ENCODE measurements at places on chromosomes 7 and 10.

DNA sequence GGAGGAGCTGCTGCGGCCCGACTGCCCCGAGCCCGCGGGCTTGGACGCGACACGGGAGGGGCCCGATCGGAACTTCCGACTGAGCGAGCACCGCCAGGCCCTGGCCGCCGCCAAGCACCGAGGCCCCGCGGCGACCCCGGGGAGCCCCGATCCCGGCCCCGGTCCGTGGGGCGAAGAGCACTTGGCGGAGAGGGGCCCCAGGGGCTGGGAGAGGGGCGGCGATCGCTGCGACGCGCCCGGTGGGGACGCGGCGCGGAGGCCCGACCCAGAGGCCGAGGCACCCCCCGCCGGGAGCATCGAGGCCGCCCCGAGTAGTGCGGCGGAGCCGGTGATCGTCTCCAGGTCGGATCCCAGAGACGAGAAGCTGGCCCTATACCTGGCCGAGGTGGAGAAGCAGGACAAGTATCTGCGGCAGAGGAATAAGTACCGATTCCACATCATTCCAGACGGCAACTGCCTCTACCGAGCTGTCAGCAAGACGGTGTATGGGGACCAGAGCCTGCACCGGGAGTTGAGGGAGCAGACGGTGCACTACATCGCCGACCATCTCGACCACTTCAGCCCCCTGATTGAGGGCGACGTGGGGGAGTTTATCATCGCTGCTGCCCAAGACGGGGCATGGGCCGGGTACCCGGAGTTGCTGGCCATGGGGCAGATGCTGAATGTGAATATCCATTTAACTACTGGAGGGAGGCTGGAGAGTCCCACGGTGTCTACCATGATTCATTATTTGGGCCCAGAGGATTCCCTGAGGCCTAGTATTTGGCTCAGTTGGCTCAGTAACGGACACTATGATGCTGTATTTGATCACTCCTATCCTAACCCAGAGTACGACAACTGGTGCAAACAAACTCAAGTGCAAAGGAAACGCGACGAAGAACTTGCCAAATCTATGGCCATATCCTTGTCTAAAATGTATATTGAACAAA, 1.4 kb downstream of the OTUD1 start:
- DNase-seq: no peak

DNA sequence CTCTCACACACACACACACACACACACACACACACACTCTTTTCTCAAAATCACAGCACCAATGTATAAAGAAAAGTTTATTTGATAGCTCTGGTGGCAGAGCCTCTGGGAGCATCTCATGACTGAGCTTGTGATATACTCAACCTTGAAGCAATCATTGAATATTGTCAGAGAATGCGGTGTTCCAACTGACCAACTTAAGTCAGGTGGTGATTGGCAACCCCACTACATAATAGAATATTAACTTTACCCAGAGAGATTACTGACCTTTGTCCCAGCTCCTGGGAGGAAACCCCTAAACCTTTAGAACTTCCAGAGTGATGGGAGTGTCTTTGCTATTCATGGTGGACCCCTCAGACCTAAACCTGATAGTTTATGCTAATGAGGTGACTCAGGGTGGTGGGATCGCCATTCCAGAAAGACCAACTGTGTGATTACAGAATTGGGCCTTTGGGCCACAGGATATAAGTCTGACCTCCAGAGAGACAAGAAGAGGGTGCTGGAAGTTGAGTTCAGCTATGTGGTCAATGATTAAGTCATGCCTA, 143.1 kb downstream of the OTUD1 start:
- no peak for DNase-seq

DNA sequence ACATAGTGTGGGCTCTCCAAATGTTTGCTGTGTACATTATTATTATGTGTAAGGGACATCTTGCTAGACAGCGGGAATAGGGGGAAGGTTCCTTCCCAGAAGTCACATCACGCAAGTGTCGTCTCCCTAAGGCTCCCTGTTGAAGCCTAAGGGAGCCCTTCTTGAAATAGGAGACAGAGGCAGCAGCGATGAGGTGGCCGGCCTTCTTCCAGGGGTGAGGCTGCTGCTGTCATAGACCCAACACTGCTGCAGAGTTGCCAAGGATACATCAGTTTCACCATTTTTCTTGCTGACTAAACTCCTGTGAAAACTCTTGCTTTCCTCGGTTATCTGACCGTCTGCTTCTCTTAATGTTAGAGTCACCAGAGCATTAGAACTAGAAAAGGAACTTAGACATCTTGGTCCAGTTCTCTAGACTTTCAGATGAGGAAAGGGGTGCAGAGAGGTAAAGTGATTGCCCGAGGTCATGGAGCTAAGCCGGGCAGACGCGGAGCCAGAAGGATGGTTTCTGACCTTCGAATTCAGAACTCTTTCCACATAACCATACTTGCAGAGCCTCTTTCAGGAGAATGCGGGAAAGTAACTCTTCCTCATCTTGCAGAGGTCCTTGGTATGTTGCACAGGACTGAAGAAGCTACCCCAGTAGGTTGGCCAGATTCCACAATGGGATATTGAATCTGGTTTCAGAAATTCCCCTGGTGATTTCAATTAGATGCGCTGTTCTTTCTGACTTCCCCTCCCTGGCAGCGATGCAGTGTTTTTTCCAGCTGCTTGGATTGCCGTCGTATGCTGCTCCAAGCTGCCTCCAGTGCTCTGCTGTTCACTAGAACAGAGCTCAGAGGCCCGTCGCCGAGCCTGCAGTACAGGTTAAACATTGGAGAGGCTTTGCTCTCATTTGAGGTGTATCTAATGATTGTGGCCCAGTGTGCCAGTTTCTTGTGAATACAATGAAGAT, 217.1 kb downstream of the CAMK1D start:
- DNase-seq: no peak

DNA sequence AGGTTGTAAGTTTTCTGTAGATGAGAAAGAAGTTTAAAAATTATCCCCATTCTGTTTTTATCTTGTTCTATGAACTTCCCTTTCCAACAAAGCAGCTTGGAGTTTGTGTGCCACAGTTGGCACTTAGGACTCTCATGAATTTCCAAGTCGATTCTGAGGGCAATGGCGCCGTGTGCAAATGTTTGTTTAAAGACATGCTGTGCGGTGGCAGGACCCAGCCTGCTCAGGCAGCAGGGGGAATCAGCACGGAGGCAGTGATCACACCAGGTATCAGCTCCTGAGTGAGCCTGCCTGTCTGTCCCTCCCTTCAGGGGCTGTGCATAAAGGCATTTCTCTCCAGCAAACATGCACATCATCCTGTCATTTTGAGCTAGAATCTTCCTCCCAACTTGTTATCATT, 109.8 kb upstream of the WDR11 start:
- DNase-seq: no peak

- DNase-seq: no peak
Observed at GRCh38 chr7:8387551-8388256, 45.7 kb upstream of the NXPH1 start.

DNA sequence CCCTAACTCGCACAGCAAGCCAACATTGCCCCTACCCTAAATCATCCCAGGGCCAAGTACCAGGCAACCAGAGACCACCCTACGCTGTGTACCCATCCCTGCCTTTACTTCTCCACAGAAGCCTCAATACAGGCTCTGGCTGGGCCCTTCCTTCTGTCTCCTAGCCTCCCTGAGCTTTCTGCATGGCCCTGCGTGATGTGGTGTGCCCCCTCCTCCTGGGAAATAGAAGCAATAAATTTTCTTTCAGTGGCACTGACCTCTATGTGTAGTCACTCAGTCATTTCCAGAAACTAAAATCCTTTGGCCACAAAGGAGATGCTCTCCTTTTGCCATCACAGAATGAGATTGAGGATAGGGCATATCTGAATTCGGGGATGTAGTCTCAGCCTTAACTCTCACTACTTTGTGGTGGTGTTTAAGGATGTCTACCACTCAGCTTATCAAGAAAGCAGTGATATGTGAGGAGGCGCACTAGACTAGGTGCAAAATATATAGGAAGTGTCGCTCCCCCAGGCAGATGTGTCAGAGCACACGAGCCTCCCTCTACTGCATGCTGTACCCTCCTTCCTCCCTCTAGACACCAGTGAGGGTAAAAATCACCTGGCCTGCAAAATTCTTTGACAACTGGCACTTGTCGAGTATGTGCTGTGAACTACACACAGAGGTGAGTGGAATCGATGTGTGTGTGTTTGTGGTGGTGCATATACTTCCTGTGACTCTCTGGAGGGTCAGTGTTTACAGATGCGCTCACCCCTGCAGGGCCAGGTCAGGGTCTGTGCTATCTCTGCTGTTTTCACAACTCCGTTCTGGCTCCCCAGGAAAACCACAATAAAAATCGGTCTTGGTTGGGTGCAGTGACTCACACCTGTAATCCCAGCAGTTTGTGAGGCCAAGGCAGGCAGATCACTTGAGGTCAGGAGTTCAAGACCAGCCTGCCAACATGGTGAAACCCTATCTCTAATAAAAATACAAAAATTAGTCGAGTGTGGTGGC, 825.9 kb upstream of the IGFBP3 start:
- DNase-seq: no peak

- no peak for DNase-seq
Observed at GRCh38 chr10:90920986-90921666, at the start of gene ANKRD1. Gene ANKRD1, minus strand, starts transcription at chr10:90921087. Its CDS starts 60 bp downstream, at chr10:90921027.

GRCh38 chr10:124482236-124482800, 20.7 kb downstream of the LHPP start:
- DNase-seq: no peak

DNA sequence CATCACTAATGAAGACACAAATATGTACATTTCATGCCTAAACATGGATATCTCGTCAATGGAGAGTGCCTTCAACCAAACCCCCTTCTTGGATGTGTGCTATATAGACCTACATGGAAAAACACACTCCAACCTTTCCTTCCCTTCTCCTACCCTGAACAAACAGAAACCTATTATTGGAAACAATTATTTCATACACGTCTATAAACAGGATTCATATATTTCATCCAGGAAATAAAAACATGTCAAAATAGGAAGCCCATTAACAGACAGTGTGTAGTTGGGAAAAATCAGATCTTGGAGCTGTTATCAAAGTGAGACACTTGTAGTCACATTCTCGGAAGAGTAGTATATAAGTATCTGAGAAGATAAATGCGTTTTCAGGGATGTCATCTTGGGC, 81.1 kb downstream of the NRP1 start:
- no peak for DNase-seq

- no peak for DNase-seq
Observed at GRCh38 chr10:10915215-10915614, 102.5 kb upstream of the CELF2 start.

DNA sequence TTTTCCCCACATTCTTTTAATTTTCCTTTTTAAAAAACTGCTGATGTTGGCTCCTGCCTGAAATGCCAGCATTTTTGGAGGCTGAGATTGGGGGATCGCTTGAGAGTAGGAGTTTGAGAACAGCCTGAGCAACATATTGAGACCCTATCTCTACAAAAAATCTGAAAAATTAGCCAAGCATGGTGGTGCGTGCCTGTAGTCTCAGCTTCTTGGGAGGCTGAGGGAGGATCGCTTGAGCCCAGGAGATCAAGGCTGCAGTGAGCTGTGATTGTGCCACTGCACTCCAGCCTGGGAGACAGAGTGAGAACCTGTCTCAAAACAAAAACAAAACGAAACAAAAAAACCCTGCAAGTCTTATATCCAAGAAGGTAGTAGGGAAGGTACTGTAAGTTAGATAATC, 51.7 kb downstream of the ZMYND11 start:
- DNase-seq: no peak

DNA sequence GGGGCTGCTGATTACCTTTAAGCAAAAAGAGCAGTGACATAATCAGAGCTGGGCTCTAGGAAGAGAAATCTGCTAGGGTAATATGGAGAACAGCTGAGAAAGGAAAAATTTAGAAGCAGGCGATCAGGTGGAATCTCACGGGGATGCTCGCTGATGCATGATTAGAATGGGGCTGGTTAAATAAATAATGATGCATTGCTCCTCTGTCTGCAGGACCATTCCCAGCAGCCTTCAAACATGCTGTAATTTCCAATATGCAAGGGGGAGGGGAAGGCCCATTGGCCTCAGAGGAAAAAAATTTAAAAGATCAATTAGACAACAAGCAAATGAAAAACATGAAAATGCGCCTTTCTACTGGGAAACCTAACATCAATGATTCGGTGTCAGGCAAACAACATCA, 65.6 kb upstream of the C10orf90 start:
- DNase-seq: no peak

GRCh38 chr7:26900251-26900650, 35.9 kb upstream of the SKAP2 start:
- DNase-seq: no peak

- DNase-seq: no peak
Observed at GRCh38 chr10:110103921-110104461, 96.2 kb downstream of the ADD3 start.

DNA sequence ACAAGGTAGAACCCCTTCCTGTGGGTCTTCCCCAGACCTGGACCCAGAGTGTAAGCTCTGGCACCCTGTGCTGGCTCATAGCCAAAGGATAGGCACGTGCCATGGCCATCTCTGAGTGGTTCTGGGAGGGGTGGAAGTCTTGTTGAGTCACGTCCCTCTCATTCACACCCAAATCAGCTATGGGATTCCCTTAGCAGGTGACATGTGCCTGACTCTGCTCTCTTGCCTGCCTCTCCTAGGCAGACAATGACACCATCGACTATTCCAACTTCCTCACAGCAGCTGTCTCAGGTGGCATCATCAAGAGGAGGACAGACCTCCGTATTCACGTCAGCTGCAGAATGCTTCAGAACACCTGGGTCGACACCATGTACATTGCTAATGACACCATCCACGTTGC, 59.8 kb downstream of the C10orf120 start:
- DNase-seq: no peak

DNA sequence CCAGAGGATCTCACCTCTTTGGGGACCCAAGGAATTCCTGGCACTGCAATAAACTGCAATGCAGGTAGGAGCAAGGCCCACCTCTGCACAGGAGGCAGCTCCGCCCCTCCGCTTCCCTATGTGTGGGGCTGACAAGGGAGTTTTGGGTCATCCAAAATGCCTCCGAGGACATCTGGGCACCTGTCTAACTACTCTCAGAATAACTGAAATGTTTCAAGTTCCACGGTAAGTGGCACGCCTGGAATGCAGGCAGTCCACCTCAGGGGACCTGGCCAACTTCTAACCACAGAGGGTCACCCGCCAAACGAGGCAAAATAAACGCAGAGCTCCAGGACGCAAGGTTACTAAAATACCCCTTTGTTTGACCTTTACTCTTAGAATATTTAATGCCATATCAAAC, 102.5 kb downstream of the FGFR2 start:
- no peak for DNase-seq

DNA sequence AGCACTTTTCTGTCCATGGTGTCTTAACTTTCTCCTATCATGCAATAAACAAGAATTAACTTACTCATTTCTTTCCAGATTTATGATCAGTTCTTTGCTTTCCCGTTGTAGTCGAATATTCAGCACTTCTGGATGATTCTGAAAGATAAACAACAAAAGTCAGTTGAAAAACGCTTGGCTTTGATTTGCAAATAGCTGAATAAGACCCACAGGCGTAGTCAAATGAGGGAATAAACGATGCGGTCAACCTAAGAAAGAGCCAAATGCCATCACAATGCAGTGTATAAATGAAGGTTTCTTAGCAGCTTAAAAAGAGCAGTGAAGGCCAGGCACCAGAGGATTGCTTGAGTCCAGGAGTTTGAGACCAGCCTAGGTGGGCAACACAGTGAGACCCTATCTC, 109.4 kb downstream of the ADAM12 start:
- DNase-seq: no peak

- no peak for DNase-seq
Observed at GRCh38 chr10:74500816-74501215, 325.6 kb upstream of the KAT6B start.

- DNase-seq: no peak
Observed at GRCh38 chr7:22364900-22365299, 7.9 kb upstream of the RAPGEF5 start.

- DNase-seq: no peak
Observed at GRCh38 chr10:37222046-37222445, 96.6 kb downstream of the ANKRD30A start.

- no peak for DNase-seq
Observed at GRCh38 chr7:78212476-78213060, 414.0 kb downstream of the PHTF2 start.

Data from NCI-H1930 (cell line).